ENCODE measurements at places on chromosomes 1 and 21.

DNA sequence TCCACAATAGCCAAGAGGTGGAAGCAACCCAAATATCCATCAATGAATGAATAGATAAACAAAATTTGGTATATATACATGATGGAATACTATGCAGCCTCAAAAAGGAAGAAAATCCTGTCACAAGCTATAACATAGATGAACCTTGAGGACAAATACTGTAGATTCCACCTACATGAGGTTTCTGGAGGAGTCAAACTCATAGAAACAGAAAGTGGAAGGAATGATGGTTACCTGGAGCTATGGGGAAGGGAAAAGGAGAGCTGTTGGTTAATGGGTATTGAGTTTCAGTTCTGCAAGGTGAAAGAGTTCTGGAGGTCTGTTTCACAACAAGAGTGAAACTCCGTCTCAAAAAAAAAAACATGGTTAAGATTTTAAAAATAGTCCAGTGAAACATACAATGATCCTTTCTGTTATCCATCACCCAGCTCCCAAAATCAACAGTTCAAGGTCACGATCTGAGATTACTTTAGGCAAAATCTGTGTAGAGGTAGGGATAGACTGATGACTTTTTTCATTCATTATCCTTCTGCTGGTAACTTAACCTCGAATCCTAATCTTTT lies 80.8 kb upstream of the HNRNPU start:
- DNase-seq: no peak

GRCh38 chr1:54609301-54609921 lies 13.9 kb downstream of the FAM151A start:
- DNase-seq: peak; percentile 6

- DNase-seq: peak; percentile 29
Measured at GRCh38 chr21:35563885-35564451, 496.4 kb downstream of the SETD4 start.

GRCh38 chr1:187415065-187415464 lies 586.3 kb downstream of the PLA2G4A start:
- DNase-seq: no peak

DNA sequence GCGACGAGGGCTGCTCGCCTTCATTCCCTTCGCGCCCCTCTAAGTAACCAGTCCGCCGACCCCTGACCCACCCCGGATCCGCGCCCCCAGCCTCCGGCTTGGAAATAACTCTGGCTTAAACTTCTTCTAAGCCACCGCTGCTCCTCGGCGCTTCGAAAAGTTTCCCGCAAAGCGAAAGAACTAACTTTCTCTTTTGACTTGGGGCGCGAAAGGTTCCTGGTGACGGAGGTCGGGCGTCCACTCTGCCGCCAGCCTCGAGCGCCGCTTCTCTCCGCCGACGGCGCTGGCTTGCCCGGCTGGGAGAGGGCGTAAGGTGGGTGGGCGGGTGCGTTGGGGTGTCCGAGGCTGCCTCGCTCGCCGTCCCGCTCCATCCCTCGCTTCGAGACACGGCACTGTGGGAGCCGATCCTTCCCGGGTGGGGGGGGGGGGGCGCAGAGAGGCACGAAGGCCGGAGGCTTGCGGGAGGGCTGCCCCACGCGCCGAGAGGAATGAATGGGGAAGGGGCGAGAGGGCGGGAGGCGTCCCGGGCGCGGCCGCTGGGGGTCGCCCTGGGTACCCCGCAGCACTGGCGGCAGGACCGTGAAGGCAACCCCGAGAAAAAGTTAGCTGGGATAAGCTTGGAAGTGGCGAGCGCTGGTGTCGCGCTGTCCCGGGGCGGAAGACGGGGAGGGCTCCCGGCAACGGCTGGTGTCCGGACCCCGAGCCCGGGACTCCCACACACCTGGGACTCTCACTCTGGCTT lies 569 bp downstream of the ATF3 start:
- DNase-seq: no peak

GRCh38 chr1:116351914-116352313 lies 21.1 kb upstream of the ATP1A1 start:
- DNase-seq: no peak

- DNase-seq: no peak
Measured at GRCh38 chr21:38631206-38631605, 132.9 kb upstream of the ERG start.

- no peak for DNase-seq
Measured at GRCh38 chr1:172902200-172902599, 148.5 kb downstream of the TNFSF18 start.

DNA sequence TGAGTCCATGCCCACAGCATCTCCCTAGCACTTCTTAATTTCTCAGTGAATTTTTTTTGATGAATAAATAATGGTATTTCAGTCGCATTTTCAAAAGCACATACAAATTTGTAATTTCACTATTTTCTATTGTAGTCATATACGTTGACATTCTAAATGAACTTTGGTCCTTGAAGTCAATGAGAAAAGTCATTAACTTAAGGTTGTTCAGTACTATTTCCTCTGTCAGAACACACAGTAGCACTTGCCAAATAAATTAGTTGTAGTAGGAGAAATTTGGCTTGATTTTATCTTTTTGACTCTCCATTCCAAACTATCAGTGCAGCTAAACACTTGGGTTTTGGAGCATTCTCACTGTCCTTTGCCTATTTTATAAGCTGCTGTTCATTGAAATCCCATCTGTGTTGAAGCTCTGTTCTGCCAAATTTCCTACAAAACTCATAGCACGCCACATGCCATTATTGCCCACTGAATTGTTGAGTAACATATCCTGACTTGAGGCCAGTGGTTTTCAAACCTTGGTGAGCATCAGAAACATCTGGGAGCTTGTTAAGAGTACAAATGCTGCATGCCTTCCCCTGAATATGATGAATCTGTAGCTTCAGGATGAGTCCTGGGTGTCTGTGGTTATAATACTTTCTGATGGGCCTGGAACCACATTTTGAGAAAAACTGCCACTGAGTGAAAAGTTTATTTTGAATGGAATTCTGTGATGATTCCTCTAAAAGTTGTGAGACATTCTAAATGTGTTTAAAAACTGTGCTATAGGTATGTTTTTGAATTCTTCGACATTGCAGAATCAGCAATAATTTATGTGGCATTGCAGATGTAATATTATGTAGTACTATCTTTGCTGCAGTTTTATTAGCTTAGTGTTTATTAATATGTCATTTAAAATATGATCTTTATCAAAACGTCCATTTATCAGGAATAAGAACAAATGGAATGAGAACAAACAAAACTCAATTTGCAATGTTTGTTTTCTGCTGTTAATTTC lies 78.9 kb downstream of the DNM3 start:
- DNase-seq: no peak

DNA sequence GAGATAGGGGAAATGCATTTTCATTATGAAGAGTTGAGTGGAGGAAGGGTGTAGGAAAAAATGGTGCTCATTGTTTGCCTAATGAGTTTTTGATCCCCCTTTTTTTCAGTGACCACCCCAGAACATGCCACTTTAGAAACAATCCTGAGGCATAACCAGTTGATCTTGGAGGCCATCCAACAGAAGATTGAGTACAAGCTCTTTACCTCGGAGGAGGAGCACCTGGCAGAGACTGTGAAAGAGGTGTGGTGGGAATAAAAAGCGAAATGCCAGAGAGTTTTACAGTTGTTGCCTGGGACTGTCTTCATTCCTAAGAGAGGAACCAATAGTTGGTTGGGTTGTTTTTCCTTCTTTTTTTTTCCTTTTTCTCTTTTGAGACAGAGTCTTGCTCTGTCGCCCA lies 54.3 kb upstream of the EPHA8 start:
- no peak for DNase-seq

DNA sequence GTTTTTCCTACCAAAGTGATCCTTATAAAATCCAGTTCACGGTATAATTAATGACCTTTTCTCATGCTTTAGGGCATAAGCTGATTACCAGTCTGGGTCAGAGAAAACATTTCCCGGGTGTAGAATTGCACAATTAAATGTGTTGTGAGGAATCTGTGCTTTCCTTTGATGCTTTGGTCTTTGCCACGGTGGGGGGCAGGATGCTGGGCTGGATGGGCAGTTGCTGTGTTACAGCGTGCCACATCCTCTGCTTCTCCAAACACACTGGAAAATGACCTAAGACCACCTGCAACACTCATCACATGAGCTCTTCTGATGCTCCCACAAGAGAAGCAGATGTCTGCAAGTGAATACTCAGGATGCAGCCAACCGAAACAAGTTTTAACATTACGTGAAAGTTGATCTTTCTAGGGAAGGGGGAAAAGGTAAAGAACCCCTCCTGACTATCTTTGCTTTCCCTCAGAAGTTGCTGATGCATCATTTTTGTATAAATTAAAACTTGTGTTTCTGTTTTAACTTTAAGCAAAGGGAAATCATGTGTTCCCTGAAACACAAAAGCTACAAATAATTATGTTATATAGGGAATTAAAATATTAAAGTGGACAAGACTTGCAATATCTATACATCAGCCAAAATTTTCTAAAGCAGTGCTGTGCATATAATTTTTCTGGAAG lies 515.3 kb upstream of the NR5A2 start:
- no peak for DNase-seq

GRCh38 chr1:30379684-30380624 lies 343.4 kb downstream of the MATN1 start:
- DNase-seq: peak; percentile 59

- no peak for DNase-seq
Measured at GRCh38 chr21:39314143-39315027, 953 bp upstream of the BRWD1 start.
